Activated CD4-positive, alpha-beta memory T cell treated with anti-CD3 and anti-CD28 coated beads for 36 hours (primary cell): ENCODE measurements at places on chromosomes 16 and 17.
A peak's percentile ranks its signal among the peaks of the same experiment; 100 is the strongest.

GRCh38 chr17:73595479-73595878 is 48.8 kb downstream of the SDK2 start:
- DNase-seq: peak; percentile 53

DNA sequence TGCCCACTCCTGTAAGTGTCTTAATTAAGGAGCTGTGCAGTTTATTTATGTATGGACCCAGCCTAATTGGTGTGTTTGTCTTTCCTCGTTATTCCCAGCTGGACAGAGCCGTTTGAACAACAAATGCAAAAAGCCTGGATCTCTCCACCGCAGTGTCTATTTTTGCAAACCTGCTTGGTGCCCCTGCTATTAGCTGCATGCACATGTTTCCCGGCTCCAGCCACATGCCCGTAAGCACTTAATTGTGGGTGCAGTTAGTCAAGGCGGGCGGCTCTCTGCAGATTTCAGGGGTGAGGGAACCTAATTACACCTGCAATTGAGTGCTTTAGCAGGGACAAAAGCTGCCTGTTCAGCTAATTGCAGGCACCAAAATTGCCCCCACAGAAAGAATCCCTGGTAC is 74.0 kb upstream of the GSE1 start:
- DNase-seq: no peak

- DNase-seq: no peak
These were observed 136.4 kb downstream of the NPIPB5 start for GRCh38 chr16:22646948-22647556.

DNA sequence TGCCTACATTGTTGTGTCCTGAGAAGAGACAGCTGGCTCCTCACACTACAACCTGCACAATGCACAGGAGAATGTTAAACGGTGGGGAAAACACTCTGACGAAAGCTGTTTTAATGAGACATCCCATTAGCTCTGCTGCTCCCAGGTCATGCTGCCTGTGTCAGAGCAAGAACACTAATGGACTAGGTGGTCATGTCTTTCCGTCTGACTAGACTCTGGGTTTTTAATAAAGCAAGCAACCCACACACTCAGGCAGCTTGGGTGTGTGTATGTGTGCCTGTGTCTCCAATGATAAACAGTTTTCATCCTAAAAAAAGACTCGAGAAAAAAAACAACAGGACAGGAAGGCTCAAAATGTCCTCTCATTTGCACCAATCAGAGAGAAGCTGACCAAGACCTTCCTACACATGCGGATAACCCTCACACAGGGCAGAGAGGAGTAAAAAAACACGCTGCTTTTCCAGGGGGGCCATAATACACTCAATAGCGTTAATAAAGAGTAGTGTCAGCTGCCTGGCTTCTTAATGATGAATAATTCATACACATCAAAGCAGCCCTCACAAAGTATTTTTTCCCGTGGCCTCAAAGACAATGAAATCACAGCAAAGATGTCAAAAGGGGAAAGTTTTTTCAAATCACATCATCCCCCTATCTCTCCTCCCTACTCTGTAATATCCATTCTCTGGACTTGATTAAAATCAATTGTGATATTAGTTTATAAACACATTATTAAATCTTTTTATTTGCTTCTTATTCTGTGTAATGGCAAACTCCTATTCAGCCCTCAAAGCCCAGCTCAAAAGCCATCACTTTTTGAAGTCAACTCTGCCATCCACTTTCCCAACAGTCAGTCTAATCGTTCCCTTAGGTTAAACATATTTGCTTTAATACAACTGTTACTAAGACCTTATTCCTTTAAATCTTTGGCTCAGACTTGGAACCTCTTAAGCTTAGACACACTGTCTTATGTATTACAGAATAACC is 244.2 kb upstream of the CDH11 start:
- DNase-seq: no peak

DNA sequence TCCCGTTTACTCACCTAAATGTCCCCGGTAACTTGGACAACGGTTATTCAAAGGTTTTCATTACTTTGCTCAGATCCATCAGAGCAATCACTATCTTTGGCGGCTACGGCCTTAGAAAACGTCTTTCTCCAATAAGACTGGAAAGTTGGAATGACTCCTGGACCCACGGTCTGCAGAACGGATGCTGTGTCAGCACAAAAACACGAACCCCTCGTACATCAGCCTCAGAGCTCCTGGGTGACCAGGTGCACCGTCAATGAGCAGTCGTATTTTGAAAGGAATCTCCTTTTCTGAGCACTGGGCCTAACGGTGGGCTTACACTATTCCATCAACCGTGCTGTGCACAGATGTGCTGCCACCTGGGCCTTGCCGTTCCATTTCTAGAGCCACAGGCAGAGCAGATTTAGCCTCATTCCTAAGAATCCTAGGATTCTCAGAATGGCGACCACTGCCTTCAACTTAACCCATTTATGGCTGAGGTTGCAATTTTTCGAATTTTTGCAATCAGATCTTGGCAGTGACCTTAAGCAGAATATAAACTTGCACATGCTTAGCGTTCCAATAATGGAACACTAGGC is 110.8 kb upstream of the ZNF750 start:
- no peak for DNase-seq

DNA sequence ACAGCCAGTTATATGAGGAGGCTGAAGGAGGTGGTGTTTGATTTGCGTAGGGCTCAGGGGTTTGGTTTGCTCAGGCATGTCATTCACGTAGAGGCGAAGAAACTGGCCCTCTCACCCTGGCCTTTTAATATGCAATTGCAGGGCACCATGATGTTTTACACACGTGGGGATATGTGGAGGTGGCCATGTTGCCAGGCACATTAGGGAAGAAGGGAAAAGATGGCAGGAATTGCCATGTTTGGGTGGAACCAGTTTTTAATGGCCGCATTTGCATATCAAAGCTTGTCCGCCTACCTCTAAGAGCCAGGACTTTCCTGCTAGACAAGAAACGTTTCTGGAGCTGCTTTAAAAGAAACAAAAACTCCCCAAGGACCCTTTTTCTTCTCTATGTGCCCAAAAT is 1483.7 kb upstream of the GOT2 start:
- no peak for DNase-seq

GRCh38 chr17:17203173-17203730 is 2.9 kb downstream of the PLD6 start:
- no peak for DNase-seq

DNA sequence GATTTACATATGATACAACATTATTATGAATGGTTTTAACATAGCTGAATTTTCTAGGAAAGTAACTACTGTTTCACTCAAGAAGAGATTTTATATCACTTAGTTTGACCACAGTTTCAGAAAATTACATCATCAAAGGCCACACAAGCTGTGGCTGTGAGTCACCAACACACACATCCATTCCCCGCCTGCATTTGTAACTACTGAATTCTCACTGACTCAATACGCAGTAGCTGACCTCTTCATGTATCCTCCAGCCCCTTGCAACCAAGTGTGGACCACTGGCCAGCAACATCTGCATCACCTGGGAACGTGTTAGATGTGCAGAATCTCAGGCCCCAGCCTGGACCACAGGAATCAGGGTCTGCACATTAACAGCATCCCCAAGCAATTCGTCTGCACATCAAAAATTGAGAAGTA is 197.6 kb downstream of the XYLT1 start:
- DNase-seq: peak; percentile 66

- DNase-seq: no peak
These were observed 7.7 kb downstream of the BEAN1 start for GRCh38 chr16:66434619-66435430.

DNA sequence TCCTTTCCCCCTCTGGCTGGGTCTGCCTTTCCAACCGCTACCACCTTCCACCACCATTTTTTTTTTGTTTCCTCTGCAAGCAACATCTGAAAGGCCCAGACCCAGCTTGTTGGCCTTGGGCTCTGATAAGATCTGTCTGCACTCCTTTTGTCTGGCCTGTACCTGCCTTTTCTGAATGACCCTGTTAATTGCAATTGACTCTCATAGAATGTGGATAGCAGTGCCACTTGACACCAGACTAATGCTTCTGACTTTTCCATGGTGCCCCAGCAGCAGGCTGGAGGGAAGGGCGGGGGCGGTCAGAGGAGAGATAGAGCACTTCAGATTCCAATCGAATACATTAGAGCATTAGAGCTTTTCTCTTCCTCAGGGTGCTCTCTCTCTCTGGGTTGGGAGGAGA is 538.9 kb downstream of the WWOX start:
- no peak for DNase-seq

DNA sequence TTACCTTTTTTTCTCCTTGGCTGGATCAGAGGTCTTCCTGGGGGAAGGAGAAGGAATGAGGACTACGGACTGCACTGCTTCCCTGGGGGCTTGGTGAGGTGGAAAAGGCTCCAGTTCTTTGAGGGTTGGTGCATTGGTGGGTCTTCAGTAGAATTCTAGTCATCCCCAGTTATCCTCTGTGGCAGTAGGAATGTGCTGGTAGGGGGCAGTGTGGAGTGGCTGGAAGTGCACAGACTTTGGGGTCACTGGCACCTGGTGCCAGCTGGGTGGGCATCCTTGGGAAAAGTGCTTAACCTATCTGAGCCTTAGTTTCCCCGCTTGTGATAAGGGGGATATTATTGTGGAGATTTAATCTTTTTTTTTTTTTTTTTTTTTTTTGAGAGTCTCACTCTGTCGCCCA is 6.3 kb downstream of the TAC4 start:
- no peak for DNase-seq

GRCh38 chr16:1977875-1978268 is 3.4 kb downstream of the NOXO1 start:
- DNase-seq: no peak

GRCh38 chr16:84823484-84823883 is 3.7 kb downstream of the CRISPLD2 start:
- no peak for DNase-seq

DNA sequence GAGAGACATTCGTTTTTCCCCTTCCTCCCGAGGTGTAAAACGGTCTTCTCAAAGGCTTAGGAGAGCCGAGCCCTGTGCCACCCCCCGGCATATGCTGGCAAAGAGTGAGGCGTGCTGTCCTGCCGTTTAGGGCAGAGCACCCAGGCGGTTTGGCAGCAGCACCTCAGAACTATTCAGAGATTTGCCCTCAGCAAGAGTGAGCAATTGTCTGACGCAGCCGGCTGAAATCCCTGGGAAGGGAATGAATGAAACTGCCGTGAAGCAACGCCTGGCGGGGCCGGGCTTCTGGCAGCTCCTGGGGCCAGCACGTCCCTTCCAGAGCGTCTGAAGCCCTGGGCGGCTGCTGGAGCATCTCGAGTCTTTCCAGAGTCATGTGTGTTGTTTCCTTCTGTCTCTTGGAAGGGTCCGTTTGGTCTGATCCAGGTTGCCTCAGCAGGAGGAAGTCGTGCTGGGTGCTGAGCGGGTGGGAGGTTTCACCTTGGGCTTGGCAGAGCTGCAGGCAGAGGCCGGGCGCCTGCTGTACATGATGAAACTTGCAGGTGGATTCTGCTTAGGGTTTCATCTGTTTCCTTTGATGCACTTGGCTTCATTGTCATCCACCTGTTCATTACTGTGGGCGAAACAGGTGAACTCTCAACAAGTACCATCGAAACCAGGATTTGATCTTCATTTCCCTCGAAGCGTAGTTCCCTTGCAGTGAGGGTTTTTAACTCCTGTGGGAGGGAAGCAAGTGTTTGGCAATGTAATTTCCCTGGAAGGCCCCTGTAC is 35.4 kb downstream of the TBCD start:
- DNase-seq: no peak

DNA sequence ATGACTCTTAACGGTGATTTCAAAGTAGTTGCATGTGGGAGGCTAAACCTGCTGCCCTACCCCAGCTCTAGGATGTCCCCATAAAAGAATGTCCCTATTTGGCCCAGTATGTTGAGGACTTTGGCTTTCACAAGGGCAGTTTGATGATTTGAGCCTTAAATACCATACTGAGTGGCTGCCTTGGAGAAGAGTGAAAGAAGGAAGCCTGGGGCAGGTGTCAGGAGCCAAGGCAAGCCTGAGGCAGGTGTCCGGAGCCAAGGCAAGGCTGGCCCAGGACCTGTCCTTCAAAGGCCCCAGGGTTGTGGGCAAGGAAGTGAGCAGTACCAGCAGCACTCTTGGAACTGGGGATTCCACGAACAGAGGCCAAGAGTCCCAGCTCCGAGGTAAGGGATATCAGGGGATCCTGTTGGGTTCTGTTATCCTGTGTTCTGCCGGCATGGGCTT is 18.6 kb downstream of the ST6GALNAC2 start:
- no peak for DNase-seq
